ENCODE measurements at places on chromosomes 5 and 9. TPM values are rescaled to one million over a fixed set of nuclear protein-coding genes. Genes with fewer than 3 reads are reported as not detected.

DNA sequence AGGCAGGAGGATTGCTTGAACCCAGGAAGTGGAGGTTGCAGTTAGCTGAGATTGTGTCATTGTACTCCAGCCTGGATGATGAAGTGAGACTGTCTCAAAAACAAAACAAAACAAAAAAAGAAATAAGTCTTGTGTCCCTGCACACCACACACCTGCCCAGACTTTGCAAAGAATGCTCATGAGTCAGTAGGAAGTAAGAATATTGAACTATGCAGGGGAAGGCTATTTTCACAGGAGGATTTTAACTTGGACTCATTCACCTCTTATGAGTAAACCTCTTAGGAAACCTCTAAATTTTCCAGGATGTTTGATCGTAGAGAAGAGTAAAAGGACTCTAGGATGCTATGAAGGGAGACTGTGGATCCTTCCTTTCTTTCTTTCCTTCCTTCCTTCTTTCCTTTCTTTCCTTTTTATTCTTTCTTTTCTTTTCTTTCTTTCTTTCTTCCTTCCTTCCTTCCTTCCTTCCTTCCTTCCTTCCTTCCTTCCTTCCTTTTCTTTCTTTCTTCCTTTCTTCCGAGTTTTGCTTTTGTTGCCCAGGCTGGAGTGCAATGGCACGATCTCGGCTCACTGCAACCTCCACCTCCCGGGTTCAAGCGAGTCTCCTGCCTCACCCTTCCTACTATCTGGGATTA lies 96.7 kb upstream of the CLINT1 start:
- no peak for DNase-seq

GRCh38 chr9:93129286-93129685 lies 4.8 kb downstream of the NINJ1 start:
- no peak for DNase-seq

- no peak for DNase-seq
These were observed 67.1 kb downstream of the LNPEP start for GRCh38 chr5:97002983-97003382.

- DNase-seq, result no peak
These were observed 1.0 kb downstream of the ADAMTS19 start for GRCh38 chr5:129460936-129461710.

GRCh38 chr5:124651663-124652513 lies 94.6 kb downstream of the ZNF608 start:
- DNase-seq, result peak; percentile 3

DNA sequence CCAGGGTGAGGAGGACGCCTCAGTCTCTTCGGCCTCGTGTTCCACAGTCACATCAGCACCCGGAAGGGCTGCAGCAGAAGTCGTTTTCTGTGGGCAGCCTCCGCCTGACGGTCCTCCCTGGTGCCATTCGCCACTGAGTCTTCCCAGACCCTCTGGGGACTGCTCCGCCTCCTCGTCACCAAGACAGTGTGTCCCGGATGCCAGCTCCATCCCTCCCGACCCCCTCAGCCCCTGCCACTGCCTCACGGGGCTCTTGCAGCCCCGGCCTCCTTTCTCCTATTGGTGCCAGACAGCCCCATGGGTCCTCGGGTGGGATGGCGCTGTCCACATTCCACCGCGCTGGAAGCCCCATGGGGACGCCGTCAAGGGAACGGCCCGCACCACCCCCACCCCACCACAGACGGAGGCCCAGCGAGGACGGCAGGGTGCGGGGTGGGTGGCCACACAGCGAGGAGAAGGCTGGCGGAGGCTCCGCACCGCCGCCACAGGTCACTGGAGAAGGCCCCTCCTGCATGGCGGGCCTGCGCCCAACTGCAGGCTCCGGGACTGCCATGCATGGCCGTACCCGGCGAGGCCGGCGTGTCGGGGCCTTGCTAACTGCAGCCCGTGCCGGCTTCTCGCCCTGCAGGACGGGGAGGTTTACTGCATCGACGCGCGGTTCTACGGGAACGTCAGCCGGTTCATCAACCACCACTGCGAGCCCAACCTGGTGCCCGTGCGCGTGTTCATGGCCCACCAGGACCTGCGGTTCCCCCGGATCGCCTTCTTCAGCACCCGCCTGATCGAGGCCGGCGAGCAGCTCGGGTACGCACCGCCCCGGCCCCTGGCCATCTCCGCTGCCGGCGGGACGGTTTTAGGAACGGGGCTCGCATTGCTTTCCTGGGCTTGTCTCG lies 43.6 kb upstream of the CACNA1B start:
- DNase-seq, result no peak

GRCh38 chr9:35254984-35255857 lies 93.4 kb downstream of the UNC13B start:
- DNase-seq, result no peak

DNA sequence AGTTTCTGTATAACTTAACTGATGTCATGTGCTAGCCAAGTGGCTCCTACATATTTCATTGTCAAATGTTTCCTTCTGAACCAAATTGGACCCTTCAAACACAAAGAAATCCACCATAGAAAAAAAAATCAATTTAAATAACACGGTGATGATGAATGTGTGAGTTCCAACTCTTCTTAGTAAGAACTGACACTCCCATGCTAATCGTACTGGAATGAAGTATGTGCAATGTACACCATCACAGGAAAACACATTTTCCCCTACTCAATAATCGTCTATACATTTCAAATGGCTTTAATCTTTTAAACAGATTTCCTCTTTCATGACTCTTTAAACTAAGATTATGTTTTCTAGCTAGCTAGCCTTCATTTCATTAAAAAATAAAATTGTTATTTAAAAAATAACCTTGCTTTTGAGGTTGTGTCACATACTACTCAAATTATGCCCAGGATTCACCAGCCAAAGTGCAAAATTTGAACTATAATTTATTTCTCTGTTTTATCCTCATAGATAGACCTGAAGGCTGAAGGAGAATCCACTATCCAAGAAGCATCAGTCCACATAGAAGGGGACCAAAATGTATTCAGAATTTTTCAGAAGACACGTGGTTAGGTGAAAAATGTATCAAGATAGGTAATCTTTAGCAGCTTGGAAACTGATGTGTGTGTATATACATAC lies 131.0 kb upstream of the ITGA1 start:
- DNase-seq, result no peak

DNA sequence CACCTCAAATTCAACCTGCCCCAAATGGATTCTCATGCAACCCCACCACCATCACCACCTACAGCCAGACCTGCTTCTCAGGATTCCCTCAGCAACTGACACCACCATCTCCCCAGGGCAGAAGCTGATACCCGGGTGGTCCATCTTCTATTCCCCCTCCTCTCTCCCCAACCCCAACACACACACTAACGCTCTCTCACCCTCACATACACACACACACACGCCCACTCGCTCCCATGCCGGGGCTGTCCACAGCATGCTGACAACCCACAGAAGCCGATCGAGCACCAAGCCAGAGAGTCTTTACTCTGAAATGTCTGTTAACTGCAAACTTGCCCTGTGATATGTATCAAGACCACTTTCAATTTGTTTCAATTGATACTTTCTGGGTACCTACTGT lies 28.4 kb downstream of the B4GALT1 start:
- DNase-seq, result no peak

- no peak for DNase-seq
These were observed 271.8 kb upstream of the DMAC1 start for GRCh38 chr9:8071445-8071798.

GRCh38 chr5:149694007-149694406 lies 36.1 kb upstream of the PPARGC1B start:
- DNase-seq, result no peak

DNA sequence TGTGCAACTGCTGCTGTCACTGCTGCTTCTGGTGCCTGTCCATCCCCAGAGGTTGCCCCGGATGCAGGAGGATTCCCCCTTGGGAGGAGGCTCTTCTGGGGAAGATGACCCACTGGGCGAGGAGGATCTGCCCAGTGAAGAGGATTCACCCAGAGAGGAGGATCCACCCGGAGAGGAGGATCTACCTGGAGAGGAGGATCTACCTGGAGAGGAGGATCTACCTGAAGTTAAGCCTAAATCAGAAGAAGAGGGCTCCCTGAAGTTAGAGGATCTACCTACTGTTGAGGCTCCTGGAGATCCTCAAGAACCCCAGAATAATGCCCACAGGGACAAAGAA lies 265 bp downstream of the CA9 start:
- DNase-seq, result no peak

DNA sequence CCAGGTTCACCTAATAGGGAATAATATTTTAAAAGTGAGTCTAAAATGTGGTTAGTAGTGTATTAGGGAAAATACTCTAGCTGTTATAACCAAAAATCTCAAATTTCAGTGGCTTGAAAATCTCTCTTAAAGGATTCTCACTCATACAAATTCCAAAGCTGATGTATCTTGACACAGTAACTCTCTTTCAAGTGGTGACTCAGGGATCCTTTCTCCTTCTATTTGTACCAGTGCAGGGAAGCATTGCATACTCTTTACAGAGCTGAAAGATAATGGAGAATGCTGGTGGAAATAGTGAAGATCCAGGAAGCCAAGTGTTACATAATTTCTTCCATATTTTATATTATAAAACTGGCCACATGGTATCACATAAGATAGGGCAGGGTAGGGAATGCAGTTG lies 560.2 kb upstream of the CDH9 start:
- DNase-seq, result no peak

DNA sequence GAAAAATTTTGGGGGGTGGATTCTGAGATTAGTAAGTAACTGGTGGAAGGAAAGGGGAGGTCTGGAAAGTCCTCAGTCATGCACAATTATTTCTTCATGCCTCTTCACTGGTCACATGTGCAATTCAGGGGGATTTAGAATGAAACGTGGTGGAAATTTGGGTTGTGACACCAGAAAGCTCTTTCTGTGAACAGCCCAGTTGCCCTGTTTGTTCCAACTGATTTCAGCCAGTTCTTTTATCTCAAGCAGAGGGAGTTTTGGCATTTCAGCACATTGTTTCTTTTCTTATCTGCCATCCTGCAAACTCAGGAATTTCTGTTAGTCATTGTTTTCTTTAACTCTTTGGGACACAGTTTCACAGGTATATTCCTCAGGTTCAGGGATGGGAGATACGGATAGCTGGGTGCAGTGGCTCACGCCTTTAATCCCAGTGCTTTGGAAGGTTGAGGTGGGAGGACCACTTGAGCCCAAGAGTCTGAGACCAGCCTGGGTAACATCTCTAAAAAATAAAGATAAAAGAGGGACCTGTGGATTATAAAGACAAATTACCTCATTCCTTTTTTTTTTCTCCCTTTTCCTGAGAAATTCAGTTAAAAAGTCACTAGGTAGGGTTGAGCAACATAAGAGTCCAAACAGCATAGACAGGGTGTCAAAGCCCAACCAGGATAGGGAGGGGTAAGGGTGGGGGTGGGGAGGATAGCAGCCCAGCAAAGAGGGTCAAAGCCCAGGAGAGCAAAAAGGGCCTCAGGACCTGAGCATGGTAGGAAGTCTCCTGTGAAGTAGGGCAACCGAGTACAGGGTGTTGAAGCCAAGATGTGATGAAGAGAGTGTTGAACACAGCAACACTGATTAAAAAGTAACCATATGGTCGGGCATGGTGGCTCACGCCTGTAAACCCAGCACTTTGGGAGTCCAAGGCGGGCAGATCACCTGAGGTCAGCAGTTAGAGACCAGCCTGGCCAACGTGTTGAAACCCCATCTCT lies 5.4 kb upstream of the B4GALT1 start:
- DNase-seq, result no peak

DNA sequence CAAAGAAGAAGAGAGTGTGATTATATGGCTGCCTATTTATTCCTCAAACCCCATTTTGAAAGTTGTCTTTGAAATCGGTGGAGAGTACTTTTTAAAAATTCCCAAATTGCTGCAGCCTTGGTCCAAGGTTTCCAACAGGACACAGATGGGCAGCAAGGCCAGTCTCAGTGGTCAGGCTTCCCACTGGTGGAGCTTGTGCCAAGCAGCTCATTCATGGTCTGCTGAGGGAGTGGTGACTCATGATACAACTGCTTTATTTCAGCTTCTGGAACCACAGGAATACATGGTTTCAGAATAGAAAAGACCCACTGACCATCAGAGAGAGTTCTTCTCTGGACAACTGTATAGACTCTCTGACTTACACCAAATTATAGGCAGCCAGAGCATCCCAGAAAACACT lies 673.1 kb upstream of the KLF4 start:
- DNase-seq, result no peak

DNA sequence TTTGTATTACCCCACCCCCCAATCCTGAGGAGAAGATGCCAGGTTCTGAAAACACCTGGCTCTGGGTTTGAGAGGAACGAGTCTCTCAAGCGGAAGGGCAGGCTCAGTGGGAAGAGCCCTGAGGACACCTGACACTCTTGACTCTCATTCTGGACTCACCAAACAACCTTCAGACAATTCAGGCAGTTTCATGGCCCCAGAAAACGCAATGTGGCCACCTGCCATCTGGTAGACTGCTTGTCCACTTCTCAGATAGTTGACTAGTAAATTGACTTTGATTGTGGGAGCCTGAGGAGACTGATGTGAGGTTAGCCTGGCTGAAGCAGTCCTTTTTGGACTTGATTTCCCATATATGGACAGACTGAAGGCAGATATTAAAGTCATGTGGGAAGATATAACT lies 117.5 kb upstream of the FSTL4 start:
- no peak for DNase-seq

DNA sequence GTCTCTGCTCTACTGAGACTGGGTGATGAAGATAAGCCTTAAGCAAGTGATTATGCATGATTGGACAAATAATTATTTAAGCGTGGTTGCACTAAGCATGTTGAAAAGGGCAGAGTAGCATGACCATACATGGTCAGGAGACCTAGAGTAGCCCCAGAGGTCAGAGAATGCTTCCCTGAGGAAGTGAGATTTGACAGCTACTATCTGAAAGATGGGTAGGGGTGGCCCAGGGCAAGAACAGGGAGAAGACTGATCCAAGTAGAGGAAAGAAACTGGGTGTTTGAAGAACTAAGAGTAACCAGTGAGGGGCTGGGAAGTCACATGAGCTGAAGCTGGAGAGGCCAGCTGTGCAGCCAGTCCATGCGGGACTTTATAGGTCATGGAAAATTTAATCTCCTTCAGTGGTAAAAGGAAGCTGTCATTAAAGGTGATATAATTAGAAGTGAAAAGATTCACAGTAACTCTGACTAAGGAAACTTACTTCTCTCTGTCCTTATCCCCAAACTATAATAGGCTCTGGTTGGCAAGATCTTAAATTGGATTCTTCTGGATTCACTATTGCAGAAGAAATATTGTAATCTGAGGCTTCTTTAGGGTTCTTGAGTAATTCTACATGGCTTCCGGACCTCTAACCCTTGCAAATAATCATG lies 35.2 kb downstream of the YIPF5 start:
- DNase-seq, result no peak

The RNF208 gene
- 0.66 TPM for total RNA-seq

The APBA1 gene
- total RNA-seq, result 0.47 TPM

The STK32A gene
- not detected for total RNA-seq

The ANKRD34B gene
- total RNA-seq, result not detected

The PIP5KL1 gene
- 3.3 TPM for total RNA-seq

The PCDHGA9 gene
- not detected for total RNA-seq

The PCDHGA10 gene
- total RNA-seq, result not detected

The MRPS2 gene
- total RNA-seq, result 23.2 TPM

The LHX3 gene
- 0.11 TPM for total RNA-seq

The LRRC19 gene
- not detected for total RNA-seq

The SOHLH1 gene
- total RNA-seq, result not detected

The SPRY4 gene
- total RNA-seq, result 0.34 TPM
